ENCODE measurements at places on chromosomes 3 and 15.

DNA sequence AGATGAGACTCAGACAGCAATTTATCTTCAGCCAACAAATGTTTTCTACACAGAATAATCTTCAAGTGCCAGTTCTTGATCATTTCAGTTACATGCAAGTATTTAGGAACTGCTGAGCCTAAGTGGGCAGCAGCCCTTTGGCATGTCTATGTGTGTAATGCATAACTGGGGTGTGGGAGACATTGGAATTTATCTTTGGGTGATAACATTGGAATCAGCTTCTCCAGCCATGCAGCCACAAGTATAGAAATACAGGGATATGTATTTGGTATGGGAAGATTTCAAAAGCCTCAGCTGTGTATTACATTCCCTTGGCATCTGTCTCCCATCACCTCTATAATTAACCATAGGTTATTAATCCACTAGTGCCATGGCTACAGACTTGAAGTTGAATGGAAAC, 63.4 kb upstream of the FOXP1 start:
- no peak for DNase-seq

- no peak for DNase-seq
Measured at GRCh38 chr15:42772144-42772543, 35.2 kb upstream of the CDAN1 start.

GRCh38 chr3:45545476-45545875, 49.1 kb upstream of the LIMD1 start:
- no peak for DNase-seq

GRCh38 chr3:109115451-109115850, 2.5 kb downstream of the MORC1 start:
- no peak for DNase-seq

DNA sequence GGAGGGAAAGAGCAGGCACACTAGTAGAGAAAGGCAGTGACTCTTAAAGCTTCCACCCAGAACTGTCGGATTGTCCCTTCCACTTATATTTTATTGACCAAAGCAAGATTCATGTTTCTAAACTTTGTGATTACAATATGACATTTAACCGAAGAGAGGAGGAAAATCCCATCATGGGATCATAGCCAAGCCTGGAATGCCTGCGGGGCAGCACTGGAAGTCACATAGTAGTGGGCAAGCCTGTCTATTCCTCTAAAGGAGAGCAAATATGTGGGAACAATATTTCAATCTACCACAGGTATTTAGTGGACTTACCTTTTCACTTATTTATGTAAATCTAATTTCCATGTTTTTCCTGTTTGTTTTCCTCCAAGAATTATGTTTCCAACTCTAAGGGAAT, 3.8 kb upstream of the TMOD3 start:
- no peak for DNase-seq

GRCh38 chr15:101060576-101061551, 141.7 kb downstream of the LRRK1 start:
- no peak for DNase-seq

DNA sequence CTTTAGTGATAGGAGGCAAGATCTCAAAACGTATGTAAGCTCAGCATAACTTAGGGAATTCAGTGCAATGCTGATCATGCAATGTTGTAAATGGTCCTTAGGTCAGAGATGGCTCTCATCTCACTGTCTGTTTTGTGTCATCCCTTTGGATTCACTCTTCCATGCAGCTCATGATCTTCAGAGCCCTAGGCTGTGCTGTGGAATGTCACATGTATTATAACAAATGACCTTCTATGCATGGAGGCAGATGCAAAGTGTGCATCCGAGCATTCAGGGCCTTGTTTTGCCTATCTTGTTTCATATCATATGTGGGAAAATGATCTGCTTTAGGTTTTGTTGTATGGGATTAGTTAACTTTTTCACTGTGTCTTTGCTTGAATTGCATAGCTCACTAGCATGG, 40.5 kb upstream of the PDZRN3 start:
- DNase-seq = no peak

GRCh38 chr3:8210882-8211341, 290.7 kb upstream of the LMCD1 start:
- DNase-seq = no peak

DNA sequence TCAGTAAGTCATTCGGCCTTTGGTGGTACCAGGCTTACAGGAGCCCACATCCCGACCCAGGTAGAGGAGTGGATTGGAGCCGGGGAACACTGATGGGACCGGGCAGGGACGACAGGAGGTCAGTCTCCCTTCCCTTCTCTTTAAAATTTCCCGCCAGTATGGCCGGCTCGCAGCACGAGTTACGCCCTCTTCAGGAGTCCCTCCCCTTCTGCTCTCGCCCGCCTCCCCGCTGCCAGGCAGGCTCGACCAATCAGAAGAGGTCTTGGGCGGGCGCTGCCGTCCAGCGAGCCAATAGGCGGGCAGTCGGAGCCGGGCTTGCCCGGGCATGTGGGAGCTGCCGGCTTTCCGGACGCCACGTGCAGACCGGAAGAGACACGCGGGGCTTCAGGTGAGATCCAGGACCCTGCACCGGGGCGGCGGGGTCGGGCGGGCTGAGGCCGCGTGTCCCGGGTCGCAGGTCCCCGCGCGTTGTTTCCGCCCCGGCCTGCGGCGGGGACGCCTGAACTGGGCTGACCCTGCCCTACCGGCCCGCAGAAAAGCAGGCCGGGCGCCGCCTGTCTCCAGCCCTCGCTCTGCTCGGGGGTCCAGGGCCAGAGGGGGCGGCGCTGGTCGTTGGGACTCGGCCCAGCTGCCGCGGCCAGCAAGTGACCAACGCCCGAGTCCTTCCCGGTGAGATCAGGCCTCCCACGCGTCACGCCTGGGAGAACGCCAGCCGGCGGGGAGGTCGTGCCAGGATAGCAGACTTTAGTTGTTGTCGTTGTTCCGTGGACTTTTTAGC, at the start of gene AEN:
AEN (plus strand) TSS at position 346 of the 778 bp plus-strand sequence. CDS start 4,870 bp downstream, outside the sequence.
- DNase-seq = peak; percentile 97

GRCh38 chr15:33111041-33111451, 83.5 kb downstream of the FMN1 start:
- no peak for DNase-seq

GRCh38 chr3:187084126-187084525, 55.2 kb downstream of the RPL39L start:
- no peak for DNase-seq

- DNase-seq = no peak
Measured at GRCh38 chr15:70090436-70091296, 7.1 kb downstream of the TLE3 start.

- DNase-seq = no peak
Measured at GRCh38 chr3:84108442-84108971, 850.3 kb upstream of the CADM2 start.

- no peak for DNase-seq
Measured at GRCh38 chr15:81851325-81851724, 194.5 kb downstream of the MEX3B start.

DNA sequence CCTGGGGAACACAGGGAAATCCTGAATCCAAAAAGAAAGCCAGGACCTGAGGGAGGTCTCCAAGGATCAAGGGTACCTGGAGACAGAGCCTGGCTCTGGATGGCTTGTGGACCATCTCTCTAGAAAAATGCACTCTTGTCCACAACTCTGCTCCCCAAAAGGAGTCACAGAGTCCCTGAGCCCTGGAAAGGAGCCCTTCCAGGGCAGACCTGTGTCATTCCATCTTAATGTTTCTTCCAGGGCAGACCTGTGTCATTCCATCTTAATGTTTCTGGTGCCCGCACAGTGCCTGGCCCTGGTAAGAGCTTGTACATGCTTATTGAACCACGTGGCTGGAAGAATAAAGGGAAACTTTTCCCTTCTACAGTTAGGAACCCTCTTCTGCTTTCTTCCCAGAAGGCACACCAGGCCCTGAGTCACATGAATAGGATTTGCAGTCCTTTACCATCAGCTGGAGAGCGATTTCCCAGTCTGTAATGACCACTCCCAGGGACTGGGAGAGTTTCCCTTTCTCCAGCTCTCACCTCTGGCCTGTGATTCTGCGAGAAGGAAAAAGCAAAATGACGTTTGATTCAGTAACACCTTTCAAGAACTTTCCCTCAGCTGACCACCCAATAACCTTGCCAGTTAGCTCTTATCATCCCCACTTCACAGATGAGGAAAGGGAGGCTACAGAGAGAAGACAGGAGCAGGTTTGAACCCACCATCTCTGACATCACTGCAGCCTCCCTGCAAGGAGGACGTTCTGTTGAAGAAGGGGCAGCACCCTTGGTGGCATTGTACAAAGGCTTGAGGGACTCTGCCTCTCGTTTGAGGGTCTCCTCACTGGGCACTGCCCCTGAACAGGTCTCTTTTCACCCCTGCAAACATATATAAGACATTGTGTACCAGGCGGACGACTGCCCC, 35.8 kb upstream of the SLCO2A1 start:
- DNase-seq = no peak

DNA sequence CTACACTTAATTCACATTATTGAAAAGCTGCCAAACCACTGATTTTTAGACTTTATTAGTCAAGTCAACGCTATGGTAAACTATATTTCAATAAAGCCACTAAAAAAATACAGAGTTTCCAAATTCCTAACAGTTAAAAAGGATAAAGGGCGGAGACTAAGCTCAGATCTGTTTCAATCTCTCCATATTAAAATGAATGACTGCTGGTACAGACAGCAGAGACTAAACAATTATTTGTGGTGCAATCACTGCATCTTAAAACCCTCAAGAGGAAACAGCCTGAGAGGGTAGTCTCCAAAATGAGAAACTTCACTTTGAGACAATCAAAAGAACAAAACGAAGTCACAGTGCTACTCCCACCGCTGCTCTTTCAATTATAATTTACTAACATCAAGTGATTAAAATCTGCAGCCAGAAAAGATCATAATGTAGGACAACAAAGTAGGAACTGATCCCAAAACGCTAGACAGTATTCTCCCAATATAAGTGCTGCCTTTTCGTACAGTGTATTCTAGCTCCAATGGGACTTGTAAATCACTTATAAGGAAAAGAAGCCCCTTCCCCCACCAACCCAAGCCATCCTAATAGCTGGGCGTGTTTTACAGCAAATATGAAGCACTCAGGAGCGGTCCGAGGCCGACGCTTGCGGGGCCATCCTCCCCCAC, 1.2 kb downstream of the UBP1 start:
- DNase-seq = peak; percentile 17

DNA sequence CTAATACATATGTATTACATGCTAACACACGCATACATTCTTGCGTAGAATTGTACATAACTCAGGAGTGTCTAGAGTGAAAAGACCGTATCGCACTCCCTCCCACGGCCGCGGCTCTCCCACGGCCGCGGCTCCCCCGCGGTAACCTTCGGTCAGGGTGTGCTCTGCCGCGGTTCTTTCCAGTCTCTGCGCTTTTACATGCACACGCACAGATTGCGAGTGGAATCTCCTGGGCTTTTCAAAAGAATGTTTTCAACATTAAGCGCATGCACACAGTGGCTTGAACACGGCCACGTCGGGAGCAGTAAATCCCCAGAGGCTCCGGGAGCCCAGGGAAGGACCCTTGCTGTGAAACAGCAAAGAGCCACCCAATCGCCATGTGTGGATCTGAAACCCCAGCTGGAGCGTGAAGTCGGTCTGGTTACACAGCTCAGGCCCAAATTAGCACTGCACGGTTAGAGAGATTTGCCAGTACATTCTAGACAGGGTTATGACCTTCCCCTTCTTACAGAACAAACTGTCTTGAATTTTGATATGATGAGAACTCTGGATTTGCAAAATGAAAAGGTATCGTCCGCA, 805 bp upstream of the RGMA start:
- DNase-seq = no peak

DNA sequence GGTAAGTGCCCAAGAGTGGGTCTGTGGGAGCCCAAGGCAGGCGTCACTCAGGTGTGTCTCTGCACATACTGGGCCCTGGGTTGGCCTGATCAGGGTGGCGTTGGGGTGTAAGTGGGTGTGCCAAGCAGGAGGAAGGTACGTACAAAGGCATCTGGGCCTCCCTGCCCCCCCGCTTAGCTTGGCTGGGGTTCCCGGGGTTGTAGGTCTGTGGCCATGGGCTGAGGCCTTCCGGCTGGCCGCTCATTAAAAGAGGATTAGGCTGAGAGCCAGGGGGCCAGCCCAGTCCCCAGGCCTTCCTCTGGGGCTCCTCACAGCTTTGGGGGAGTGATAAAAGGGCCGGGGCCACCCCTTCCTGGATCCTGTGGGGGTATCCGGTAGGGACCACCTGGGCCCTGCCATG, 13.3 kb downstream of the SEMA3F start:
- DNase-seq = no peak

GRCh38 chr3:133828576-133829309, 23.1 kb downstream of the SRPRB start:
- no peak for DNase-seq

DNA sequence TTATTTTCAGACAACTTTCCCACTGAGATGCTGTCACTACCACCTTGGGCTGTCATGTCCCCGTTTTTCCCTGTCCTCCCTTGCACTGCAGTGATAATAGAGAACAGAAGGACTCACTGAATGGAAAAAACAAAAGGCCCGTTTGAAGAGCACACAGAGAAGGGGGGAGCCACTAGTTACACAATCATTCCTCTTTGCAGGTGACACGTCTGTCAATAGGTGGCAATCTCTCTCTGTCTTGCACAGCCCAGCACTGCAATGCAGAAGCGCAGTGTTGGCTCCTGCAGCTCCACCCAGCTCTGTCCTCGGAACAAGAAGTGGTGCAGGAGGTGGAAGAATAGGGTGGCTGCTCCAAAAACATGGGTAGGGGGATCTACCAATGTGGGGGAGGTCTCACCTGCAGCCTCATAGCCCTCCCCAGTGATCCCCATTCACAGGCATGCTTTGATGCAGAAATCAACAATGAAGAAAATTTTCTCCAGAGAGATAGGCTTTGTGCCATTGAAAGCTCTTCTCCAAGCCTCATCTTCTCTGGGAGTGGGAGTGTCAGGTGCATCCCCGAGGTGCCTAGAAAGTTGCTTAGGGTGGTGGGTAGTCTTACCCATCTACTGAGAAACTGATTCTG, 31.8 kb downstream of the FSTL1 start:
- peak; percentile 44 for DNase-seq

DNA sequence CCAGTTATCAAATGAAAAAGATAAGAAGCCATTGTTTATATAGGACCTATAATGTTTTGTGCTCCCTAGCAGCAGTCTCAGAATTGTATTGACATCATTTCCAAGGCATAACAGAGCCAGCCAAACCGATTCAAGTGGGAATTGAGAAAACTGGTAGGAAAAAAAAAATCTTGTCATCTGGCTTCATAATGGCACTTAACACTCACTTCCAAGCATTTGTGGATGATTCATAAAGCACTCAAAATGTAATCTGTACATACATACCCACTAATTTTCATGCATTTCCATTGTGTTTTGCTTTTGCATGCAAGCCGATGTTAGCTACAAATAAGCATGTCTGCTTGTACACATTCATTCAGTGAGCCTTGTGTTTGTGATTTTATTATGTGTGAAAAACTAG, 18.6 kb upstream of the TRPC1 start:
- no peak for DNase-seq

GRCh38 chr3:50473768-50474167, 29.7 kb downstream of the CACNA2D2 start:
- no peak for DNase-seq

DNA sequence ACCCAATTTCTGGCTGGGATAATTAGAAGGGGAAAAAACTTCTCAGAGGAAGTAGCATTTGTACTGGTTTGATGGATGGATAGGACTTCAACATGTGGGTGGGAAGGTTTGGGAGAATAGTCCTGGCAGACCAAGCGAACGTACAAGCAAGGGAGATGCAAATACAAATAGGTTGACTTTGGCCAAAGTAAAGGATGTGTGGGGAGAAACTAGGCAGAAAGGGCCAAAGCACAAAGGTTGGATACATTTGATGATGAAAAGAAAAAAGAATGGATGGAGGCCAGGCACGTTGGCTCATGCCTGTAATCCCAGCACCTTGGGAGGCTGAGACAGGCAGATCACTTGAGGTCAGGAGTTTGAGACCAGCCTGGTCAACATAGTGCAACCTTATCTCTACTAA, 63.4 kb downstream of the ERC2 start:
- DNase-seq = no peak
